ENCODE measurements at places on chromosomes 3 and 15.

DNA sequence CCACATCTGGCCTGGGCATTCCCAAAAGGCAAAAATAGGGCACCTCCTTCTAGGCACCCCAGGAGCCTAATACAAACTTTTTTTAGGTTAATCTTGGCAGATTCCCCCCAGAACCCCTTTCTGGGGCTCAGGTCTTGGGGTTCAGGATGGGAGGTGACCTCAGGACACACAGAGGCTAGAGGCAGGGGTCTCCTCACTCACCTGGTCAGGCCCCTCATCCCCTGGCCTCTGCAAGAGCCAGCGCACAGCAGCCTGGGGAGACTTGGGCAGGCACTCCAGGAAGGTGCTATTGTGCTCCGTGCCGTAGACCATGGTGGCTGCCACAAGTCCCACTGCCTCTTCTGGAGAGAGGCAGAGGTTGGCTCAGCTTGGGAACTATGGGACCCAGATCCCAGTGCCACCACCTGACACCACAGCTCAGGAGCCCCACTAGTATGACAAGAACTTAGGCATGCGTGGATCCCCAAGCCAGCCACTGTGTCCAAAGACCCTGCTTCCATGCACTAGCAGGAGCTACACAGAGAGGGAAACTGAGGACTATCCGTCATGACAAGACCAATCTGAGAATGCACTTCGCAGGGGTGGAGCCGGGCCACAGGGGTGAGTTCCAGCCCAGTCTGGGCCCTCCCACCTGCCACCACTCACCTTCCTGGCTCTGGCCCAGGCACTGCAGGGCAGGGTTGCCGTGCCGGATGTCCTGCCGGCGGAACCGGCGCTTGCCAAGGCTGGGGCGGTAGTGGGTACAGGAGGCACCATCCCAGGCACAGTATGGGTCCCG is 7.4 kb downstream of the SEMA3G start:
- DNase-seq = no peak

DNA sequence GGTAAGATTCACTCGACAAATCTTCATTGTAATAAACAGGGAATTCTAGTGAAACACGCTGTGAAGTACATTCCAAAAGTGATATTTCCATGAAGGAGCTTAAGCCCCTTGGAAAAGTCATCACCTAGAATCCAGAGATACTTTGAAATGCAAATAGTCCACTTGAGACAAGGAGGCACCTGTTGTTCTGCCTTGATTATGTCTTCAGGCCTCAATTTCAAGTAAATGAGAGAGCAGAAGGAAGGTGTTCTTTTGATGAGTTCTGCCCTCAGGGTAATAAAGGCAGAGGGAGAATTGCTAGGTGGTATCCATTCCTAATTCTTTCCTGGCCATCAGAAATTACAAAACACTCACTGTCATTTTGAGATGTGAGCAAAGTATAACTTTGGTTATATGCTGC is 162.1 kb downstream of the CADM2 start:
- DNase-seq = no peak

DNA sequence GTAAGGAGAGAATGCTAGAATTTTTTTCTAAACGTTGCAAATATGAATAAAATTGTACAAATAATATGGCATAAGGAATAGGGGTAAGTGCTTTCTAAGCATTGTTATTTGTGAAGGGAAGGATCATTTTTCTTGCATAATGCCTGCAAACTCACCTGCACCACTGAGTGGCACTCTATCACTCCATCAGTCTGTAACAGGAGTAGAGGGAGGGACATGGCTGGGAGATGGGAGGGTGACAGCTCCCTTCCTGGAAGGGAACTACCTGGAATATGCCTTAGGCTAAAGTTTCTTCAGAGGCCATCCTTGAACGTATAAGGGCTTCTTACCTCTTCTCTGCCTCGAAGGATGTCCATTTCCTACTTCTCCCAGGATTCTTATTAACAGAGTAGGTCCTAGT is 3.0 kb downstream of the NAALADL2 start:
- DNase-seq = no peak

DNA sequence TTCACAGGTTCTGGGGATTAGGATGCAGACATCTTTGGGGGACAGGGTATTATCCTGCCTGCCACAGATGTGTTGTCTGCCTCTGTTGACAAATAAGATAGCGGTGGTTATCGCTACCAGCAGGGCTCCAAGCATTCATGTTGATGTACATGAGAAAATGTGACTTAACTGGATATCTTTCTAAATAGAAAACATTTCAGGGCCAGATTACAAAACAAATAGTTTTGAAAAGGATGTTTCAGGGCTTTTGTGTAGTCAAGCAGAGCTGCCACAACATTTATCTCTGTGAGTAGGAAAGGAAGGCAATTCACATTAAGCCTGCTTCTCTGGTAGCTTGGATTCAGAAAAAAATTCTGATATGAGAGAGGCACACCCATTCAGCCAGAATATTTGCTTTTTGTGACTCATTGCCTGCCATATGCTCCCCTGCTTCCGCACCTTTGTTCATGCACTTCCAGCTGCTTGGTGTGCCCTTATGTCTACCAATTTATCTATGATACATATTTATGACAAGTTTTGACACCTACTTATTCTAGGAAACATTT is 22.8 kb downstream of the PLS1 start:
- no peak for DNase-seq

- DNase-seq = no peak
These were observed 37.9 kb downstream of the MYO5C start for GRCh38 chr15:52257734-52258062.

- DNase-seq = no peak
These were observed 98.2 kb downstream of the FNDC3B start for GRCh38 chr3:172137287-172138192.
